ENCODE measurements at places on chromosomes 3 and 15.

DNA sequence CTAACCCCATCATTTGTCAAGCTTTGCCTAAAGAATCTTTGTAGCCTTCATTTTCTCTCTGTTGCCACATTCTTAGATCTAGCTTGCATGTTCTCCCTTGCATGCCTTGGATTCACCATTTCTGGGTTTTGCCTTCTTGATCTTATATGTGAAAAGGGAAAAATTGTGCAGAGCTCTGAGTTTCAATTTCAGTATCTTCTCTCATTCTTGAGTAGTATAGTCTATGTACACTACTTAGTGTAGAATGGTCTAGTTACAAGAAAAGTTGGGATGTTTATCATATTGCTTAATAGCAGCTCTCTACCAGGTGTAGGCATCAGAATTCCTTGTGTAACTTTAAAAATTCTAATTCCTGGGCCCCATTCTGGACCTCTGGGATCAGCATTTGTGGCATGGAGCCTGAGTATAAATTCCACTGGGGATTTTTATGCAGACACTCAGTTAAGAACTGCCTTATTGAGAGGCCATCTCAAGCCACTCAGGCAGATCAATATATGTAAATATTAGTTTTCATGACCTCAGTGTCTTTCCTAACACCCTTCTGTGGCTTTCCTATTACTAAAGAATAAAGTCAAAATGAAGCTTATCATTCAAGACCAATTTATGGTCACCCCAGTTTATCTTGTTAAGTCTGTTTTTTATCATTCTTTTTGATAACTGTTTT is 23.4 kb downstream of the GTF2E1 start:
- no peak for DNase-seq

DNA sequence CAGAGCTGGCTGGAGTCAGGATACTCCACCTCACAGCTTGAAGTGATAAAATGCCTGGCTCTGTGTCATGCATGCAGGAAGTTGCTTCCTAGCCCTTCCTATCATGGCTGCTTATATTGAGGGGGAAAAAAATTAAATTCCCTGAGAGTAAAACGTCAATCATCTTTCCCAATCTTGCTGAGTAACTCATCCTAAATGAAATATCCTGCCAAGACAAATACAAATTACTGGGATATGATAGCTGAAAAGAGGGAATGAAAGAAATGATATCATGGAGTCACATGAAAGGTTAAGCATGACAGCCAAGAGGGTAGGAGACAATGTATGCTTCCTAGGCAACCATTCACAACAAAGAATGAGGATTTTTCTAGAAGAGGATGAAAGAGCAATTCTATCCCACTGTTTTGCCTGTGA is 110.6 kb downstream of the ABI3BP start:
- no peak for DNase-seq

DNA sequence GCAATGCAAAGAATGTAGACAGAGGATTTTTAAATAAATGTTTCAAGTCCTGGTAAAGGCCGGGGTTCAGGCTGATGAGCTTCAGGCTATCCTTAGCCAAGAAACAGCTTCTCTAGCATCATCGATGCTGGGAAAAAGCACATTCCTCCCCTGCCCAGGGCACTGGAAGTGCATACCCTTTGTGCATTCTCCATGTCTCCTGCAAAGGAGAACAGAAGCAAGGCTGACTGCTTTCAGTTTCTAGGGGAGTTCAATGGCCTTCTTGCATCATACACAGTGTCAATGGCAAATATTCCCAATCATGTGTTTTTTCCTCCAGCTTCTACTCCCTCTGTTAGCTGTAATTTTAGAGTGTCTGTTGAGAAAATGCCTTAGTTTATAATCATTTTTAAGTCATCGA is 59.9 kb downstream of the GPR176 start:
- DNase-seq: no peak

DNA sequence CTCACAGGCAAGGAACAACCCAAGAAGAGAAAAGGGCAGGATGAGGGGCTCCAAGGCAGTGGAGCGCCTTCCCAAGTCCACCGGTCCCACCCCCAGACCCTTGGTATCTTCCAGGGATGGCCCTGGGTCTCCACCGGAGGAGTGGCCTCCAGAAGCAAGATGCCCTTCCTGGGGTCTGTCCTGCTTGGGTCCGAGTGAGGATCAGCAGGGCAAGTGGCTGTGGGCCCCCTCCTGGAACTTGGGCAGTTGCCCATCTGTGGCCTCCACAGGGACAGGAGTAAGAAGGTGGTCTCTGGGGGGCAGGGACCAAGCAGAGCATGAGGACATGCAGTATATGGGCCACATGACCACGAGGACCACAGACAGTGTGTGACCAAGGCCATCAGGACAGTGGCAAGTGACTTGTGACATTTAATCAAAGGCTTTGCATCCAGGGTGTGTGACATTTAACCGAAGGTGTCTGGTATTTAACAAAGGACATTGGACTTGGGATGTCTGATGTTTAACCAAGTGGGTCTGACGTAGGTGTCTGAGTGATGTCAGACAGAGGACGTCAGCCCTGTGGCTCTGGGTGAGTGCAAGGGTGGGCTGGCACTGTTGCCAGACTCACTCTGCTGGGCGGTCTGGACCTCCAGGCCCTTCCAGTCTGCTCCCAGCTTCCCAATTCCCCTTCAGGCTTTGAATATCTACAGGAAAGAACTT is 34.7 kb downstream of the SCN5A start:
- DNase-seq: no peak

- DNase-seq: no peak
Observed at GRCh38 chr15:48060396-48060795, 60.4 kb upstream of the SLC24A5 start.

DNA sequence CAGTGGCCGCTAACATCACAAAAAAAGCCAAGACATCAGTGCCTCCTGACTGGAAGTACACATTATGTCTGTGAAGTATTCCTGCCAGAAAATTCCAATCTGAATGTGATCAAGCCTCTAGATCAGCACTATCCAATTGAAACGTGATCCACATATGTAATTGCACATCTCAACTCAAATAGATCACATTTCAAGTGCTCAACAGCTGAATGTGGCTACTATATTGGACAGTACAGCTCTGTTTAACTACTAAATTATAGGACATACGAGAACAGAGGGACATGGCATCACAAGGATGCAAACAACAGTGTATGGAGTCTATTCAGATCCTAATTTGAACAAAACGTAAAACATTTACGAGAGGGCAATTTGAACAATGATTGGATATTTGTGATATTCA is 542 bp upstream of the UBAP1L start:
- DNase-seq: no peak

DNA sequence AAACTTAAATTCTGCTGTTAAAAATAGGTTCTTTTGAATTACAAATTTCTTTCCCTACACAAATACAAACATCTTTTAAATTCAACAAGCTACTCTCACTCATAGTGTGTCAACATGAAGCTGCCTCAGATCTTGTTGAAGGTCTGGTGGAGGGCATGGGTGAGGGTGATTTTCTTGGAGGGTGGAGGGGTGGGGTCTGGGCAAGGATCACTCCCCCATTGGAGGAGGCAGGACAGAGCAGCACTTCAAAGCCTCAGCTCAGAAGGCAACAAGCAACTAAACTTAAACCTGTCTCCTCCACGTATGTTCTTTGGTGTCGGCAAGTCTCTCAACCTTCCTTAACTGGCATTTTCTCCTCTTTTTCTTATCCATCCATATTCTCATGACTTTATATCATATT is 730.9 kb downstream of the NR2F2 start:
- no peak for DNase-seq

GRCh38 chr3:43468133-43468532 is 153.7 kb downstream of the ANO10 start:
- DNase-seq: no peak

- DNase-seq: no peak
Observed at GRCh38 chr3:184008161-184008560, 9.5 kb downstream of the ABCC5 start.

DNA sequence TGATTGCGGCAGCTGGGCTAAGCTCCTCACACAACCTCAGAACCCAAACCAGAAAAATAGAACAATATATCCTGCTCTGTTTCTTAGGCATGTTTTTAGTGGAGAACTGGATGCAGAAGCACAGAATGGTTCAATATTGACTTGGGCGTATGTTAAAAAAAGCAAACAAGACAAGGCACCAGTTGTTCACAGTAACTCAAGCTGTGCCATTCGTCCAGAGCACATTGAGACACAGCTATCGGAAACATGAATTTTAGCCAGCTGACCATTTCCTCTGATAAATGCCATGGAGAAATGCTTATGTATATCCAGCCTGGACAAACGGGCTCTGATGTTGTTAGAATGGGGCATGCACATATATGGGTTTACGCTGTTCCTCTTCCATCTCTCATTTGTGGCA is 129.2 kb upstream of the PDZRN3 start:
- DNase-seq: no peak

GRCh38 chr3:185540695-185541094 is 11.7 kb downstream of the LIPH start:
- DNase-seq: no peak

- DNase-seq: no peak
Observed at GRCh38 chr3:122730240-122730639, 49.6 kb downstream of the PARP14 start.

- DNase-seq: no peak
Observed at GRCh38 chr3:59978979-59979378, 929.2 kb upstream of the CFAP20DC start.

GRCh38 chr3:130529486-130530215 is 12.7 kb downstream of the COL6A6 start:
- no peak for DNase-seq

DNA sequence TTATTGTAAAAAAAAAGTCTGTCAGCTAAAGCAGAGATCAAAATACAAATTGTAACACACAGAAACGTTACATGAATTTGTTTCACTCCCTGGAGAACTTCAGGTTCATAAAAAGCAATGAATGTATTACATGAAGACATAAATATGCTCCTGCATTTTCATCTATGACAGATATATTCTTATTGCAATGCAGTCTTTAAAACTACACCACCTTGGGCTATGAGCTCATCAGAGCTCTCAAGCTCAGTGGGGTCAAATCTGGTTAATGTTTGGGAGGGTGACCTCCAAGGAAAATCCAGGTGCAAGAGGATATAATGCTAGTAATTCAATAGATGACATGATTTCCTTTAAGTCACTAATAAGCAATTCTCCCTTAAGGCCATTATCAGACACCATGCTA is 606.8 kb downstream of the EPHA3 start:
- no peak for DNase-seq

DNA sequence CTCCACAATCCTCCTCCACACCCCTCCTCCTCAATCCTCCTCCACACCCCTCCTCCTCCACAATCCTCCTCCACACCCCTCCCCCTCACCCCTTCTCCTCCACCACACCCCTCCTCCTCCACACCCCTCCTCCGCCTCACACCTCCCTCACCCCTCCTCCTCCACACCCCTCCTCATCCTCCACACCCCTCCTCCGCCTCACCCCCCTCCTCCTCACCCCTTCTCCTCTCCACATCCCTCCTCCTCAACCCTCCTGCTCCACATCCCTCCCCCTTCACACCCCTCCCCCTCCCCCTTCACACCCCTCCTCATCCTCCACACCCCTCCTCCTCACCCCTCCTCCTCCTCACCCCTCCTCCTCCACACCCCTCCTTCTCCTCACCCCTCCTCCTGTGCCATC is 69.8 kb upstream of the BLM start:
- DNase-seq: no peak

DNA sequence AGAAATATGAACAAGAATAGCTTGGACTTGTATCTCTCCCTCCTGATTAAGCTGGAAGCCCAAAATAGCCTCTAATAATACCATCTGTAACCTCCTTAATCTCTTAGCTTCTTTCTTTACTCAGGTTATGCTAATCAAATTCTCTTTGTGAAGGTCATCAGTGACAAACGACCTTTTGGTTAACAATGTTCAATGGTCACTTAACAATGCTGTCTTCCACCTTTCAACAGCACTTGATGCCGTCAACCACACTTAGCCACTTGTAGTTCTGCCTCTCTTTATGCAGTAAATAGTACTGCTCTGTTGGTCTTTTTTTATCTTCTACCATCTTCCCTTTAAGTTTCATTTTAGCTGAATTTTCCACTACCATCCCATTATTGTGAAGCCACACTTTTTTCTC is 476.6 kb upstream of the TGFBR2 start:
- no peak for DNase-seq

GRCh38 chr3:26171006-26171405 is 381.1 kb downstream of the OXSM start:
- no peak for DNase-seq

GRCh38 chr3:75015280-75015679 is 400.8 kb upstream of the CNTN3 start:
- DNase-seq: no peak

DNA sequence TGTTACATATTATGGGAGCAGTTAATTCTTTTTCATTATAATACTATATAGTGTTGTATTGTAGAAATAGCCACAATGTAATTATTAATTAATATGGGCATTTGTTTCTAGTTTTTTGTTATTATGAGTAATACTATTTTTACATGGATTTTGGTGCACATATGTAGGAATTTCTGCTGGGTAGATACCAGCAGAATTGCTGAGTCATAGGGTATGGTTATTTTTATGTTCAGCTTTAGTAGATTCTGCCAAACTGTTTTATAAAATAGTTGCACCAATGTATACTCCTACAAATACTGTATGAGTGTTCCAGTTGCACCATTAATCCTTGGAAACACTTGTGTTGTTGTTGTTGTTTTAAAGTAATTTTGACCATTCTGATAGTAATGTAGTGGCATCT is 91.5 kb downstream of the SH3GL3 start:
- DNase-seq: no peak

DNA sequence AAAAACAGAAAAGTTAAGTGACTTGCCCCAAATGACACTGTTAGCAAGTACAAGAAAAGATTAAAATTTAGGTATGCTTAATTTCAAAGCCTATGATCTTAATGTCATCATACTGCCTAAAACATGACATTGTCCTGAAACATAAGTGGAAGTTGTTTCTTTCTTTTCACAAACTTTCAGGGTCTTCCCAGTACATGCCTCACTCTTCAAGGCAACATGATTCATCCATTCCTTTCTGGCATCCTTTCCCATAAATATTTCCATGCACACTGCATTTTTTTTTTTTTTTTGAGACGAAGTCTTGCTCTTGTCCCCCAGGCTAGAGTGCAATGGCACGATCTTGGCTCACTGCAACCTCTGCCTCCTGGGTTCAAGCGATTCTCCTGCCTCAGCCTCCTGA is 42.5 kb upstream of the KPNA4 start:
- DNase-seq: no peak

DNA sequence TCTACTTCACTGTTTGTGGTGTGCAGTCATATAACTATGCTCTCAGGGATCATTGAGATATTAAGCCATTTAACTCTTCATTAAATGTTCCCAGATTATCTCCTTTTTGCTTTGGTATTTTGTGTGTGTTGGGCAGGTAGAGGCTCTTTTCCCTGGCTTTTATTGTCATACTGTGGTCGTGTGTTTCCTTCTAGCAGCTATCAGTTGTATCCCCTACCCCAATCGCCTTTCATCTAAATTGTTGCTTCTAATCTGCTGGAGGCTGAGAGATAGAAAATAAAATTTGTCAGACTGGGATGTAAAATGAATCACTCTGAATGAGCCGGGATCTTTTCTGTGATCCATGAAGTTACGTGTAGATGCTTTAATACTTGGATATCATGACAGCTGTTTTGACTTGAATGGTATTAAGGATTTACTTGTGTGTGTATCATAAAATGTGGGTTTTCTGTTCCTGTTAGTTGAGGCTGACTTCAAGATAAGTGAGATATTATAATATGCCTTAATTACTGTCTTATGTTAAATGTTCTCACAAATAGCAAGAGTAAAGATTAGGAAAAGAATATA is 9.2 kb downstream of the NFKBIZ start:
- DNase-seq: no peak

GRCh38 chr15:80953953-80954778 is 35.5 kb downstream of the MESD start:
- DNase-seq: no peak
